ENCODE measurements at places on chromosomes 12 and 14.
A peak's percentile ranks its signal among the peaks of the same experiment; 100 is the strongest.

DNA sequence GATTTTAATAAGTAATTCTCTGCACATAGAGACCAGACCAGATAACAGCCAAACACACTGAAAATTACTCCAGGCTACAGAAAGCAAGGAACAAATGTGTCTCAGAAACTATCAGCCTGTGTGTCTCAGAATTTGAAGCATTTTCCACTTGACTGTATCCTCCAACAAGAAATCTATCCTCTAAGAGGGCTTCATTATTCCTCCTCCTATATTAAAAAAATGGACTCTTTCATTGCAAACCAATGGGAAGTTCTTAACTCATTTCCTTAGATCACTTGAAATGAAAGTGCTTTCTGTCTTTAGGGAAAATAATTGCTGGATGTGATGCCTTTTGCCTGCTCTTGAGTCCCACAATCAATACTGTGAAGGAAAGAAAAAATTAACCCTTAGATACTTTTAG is 2.3 kb downstream of the ST8SIA1 start:
- no peak for DNase-seq

DNA sequence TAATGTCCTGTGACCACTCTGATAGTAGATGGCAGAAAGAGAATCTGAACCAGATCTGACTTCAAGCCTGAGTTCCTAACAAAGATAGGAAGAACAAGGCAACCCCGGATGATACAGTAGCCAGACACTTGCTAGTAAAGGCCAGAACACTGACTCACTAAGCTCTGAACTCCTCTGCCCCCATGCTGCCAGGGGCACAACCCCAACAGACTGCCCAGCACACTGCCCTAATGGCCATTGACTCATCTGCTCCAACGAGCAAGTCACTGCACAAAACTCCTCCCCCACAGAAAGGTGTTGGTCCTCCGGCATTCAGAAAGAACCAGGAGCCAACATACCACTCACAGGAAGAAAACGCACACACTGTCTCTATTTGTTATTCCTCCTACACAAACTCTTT is 179.6 kb upstream of the NUDT4 start:
- no peak for DNase-seq

GRCh38 chr14:90381999-90382451 is 14.8 kb upstream of the CALM1 start:
- peak; percentile 34 for DNase-seq

DNA sequence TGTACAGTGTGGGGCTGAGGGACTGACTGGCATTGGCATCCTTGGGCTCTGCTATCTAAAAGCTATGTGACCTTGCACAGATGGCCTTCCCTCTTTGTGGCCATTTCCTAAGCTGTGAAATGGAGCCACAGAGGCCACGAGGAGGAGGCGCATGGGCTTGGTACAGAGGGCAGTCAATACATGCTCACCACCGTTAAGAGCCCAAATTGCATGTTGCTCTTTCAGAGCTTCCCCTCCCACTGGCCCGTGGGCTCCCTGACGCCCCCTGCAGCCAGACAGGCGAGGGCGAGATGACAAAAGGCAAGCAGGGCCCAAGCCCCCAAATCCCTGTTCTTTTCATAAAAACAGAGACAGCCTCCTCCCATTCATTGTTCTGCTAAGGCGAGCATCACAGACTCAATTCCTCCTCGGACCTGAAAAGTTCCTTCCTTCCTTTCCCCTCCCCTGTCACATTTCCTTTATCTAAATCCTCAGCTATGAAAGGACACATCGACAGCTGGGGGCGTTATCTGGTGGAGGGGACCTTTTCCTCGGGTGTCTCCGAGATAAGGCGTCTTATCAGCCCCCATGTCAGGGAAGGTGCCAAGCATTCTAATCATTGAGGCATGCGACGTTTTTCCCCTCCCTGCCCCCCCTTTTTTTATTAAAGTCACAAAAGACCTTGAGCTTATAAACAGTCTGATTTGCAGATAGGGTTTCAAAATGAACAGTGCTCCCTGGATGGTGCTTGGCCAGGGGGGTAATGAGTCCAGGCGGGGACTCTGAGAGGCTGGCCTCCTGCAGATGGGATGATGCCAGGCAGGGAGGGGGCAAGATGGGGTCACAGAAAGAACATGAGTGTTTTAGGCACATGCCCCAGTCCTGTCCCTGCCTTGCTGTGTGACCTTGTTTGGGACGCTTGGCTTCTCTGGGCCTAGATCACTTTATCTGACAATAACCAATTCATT is 26.4 kb downstream of the FAM222A start:
- no peak for DNase-seq

DNA sequence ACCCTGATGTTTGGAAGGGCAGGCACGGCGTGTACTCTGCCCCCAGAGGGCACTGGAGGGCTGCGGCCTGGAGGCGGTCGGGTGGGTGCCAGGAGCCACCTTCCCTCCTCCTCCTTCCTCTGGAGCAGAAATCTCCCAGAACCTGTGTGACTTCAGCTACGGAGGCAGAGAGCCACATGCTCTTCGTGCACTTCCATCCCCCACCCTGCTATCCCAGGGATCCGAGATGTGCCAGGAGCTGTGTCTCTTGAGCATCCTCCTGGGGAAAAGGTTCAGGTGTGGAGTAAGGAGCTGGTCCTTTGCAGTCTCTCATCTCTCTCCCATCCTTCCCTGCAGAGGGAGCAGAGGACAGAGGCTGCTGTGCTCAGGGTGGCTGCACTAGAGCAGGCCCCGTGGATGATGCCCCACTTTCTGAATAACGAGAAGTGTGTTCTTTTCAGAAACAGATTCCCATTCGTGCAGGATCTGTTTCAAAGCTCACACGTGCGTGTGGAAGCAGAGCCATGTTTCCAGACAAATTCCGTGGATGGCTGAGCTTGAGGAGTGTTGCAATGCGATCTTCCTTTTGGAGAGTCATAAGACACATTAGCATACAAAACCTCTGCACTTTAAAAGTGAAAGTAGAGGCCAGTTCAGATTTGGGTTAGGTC is 162.9 kb downstream of the ADGRD1 start:
- no peak for DNase-seq

GRCh38 chr12:132053338-132054330 is 90.5 kb downstream of the DDX51 start:
- DNase-seq: no peak

DNA sequence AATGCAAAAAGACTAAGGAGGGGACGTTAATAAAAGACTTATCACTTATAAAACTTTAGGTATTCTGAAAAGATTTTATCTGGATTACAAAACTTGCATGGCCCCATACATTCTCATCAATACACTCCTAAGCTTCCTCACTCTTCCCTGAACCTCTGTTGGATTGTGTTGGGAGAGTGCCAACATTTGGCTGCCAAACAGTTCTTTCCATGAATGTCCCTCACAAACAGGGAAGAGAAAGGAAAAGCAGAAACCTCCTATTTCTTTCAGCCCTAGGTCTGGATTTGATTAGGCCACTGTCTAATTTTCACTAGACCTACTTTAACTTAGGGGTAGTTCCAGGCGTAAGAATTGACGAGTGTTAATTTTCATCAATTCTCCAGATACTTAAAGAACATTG is 11.7 kb downstream of the PTHLH start:
- no peak for DNase-seq
